ENCODE measurements at places on chromosomes 5 and 9. TPM values are rescaled to one million over a fixed set of nuclear protein-coding genes. Genes with fewer than 3 reads are reported as not detected.

PCDHA8 gene
- polyA plus RNA-seq: not detected

C9orf152 gene
- not detected for polyA plus RNA-seq

PAEP gene
- polyA plus RNA-seq: not detected

SARDH gene
- polyA plus RNA-seq: 0.28 TPM

FSTL4 gene
- 1.4 TPM for polyA plus RNA-seq

All from mammary epithelial cell (primary cell).